A549 treated with GW870086 at 1 μM for 4 hours (cell line): ENCODE measurements at places on chromosomes 13 and 19. TPM values are rescaled to one million over a fixed set of nuclear protein-coding genes. Genes with fewer than 3 reads are reported as not detected.

ZNF492 gene
- not detected in 5 replicates for total RNA-seq

KASH5 gene
- total RNA-seq: 0.33 TPM in 1 of 5 replicates, not detected in the others

ZNF439 gene
- not detected in 5 replicates for total RNA-seq

ALOX5AP gene
- total RNA-seq: 4.8 to 9.4 TPM (median 7.1 TPM) in 5 replicates

LILRA2 gene
- not detected in 5 replicates for total RNA-seq

FREM2 gene
- total RNA-seq: not detected in 5 replicates

KLK12 gene
- not detected in 5 replicates for total RNA-seq

THAP8 gene
- total RNA-seq: 5.3 to 6.8 TPM (median 6.3 TPM) in 5 replicates
